Esophagus mucosa (tissue), 1 donor: ENCODE measurements at places on chromosomes 4 and X.
A peak's percentile ranks its signal among the peaks of the same experiment; 100 is the strongest.

GRCh38 chr4:2799224-2799911 lies 6.5 kb downstream of the SH3BP2 start:
- no peak for ATAC-seq

DNA sequence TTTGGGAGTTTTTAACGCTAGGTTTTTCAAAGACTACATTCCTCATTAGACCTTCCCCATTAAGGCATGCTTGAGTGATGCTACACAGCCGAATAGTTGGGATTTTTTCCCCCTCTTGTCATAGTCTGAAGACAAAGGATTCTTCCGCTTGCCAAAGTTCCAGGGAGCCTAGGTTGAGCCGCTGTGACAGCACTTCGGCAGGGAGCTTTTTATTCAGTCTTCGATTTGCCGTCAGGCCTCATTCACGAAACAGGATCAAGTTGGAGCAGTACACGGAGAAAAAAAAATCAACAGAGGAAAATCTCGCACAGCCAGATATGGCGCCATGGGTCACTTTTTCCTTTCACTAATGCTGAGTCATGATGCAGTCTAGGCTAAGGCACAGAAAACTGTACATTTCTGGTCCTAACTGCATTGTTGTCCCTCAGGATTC lies 24.3 kb downstream of the SHROOM3 start:
- peak; percentile 50 for ATAC-seq

DNA sequence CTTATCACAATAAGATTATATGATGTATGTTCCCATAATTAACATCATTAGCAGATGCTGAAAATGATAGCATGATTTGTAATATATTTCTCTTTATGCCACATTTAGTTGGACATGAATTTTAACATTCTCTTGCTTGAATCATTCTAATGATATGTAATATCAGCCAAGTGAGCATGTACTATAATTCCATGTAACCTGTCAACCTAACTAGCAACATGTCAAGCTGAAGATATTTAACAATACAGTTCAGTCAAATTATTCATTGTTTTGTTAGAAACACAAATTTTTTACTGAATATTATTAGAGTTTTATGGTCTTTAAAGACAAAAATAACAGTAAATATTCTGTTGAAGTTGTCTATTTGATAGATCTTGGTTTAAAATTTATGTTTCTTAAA lies 920.4 kb upstream of the PCDH10 start:
- ATAC-seq, result no peak

DNA sequence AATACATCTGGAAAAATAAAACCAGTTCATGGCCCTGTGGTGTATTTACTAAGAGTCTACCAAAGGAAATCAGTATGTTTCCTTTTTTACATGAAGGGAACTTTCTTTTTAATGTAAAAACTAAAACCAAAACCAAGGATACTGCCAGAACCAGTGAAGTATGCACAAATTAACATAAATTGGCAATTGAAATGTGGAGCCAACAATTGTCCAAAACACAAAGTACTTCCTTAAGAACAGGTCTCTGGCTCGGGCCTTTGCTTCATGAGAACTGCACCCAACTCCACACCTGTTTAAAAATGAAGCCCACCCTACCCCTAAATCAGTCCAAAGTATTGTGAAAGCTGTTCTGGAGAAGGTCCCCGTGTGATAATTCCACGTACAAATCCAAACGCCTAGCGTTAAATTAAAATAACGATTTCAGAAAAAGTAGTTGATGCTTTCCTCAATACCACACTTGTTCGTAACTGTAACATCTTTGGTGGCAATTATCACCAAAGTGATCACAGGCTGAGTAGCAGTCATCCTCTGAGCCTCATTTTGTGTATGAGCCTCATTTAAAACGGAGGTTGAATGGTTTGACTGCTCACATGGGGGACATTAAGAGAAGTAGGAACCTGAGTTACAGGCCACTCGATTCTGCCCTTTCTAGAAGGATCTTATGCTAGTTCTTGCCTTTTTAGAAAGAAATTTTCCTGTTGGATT lies 93.0 kb downstream of the GEMIN8 start:
- no peak for ATAC-seq

GRCh38 chr4:90996813-90997212 lies 869.6 kb downstream of the CCSER1 start:
- no peak for ATAC-seq
